Stimulated activated CD4-positive, alpha-beta T cell treated with anti-CD3 and anti-CD28 coated beads, TNF-alpha, amount 100 ng/mL, for 48 hours (primary cell): ENCODE measurements at places on chromosomes 5 and 9.

DNA sequence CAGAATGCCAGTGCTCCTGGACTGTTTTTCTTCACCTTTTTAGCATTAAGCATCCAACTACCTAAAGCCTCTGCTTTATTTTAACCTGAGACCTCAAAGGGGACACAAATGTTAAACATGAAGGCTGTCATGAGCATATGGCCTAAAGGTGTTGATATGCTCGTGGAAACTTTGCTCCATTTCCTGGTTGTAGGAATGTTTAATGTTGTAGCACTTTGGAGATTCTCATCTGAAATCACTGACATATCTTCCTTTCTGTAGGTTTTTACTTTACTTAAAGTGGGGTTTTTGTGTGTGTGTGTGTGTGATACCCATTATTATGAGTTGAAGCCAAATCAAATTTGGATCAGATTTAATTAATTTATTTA lies 37.0 kb downstream of the HABP4 start:
- no peak for DNase-seq

- DNase-seq: no peak
Measured at GRCh38 chr5:146005723-146006122, 69.3 kb downstream of the SH3RF2 start.

GRCh38 chr5:157269165-157269671 lies 3.3 kb downstream of the CYFIP2 start:
- no peak for DNase-seq

DNA sequence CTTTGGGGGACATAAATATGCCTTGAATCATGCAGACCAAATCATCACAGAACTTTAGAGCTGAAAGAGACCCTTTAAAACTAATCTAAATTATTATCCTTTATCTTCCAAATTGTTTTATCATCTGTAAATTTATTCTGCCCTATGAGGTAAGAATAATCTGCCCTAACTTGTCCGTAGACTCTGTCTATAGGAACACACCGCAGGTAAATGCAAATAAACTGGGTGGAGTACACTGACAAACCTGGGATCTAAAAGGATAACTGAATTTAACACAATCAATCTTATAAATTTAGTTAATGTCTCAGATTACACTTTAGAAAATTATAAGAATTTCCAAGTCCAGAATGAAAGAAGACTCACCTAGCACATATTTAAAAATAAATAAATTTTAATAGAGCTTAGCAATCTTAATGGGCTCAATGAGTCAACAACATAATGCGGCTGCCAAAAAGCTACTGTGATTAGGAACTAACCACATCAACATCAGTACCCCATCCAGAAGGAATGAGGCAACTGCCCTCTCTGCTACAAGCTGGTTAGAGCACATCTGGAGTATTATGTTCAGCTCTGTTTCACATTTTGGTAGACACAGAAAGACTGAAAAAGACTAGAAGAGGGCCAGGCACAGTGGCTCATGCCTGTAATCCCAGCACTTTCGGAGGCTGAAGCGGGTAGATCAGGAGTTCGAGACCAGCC lies 5.6 kb downstream of the MEGF9 start:
- no peak for DNase-seq

GRCh38 chr9:73129941-73130685 lies 21.6 kb upstream of the ANXA1 start:
- no peak for DNase-seq

GRCh38 chr5:142772446-142773293 lies 2.5 kb downstream of the ARHGAP26 start:
- DNase-seq: no peak

- no peak for DNase-seq
Measured at GRCh38 chr5:73938280-73938937, 312.4 kb downstream of the ARHGEF28 start.

DNA sequence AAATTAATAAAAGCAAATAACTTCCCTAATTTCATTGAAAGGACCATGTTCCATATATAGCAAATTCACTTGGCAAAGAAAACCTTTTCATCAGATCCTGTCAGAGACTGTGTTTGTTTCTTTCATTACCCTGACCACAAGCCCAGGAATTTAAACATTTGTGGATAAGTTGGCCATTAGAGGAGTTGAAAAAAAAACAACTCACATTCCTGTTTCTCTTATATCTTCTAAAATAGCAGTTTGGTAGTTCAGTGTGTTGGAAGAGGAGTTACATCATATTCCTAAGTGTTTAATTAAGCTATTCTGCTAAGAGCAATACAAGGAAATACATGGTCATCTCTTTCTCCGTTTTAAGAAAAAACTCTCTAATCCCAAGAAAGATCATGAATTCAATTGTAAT lies 505.6 kb downstream of the TLE1 start:
- DNase-seq: no peak

- DNase-seq: no peak
Measured at GRCh38 chr9:135242049-135242396, 154.6 kb downstream of the OLFM1 start.

- DNase-seq: no peak
Measured at GRCh38 chr5:32814141-32814540, 103.0 kb downstream of the NPR3 start.

DNA sequence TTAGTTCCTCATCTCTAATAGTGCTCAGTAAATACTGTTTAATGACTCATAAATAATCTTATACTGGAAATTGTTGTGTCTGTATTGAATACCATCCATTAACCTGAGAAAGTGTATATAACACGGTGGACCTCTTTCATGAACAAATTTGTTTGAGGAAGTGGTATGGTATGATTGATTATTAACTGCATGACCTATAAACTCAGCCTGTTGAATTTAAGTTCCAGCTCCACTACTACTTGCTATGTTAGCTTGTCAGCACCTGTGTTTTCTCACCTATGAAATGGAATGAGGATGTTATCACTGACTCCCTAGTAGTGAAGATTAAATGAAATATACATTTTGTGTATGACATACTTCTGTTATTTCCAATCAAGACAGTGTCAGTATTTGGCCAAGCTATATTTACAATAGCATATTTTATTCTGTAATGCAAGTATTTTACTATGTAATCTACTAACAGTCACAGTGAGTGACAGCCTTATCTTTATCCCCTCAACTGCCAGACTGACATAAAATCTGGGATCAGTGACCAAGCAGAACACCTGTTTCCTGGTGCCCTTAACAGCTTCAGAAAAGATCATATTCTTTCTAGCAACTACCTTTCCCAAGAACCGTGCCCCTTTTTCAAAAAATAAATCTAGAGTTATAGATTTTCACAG lies 77.3 kb upstream of the ITGA1 start:
- no peak for DNase-seq

- no peak for DNase-seq
Measured at GRCh38 chr9:91241909-91242308, 119.8 kb downstream of the AUH start.

DNA sequence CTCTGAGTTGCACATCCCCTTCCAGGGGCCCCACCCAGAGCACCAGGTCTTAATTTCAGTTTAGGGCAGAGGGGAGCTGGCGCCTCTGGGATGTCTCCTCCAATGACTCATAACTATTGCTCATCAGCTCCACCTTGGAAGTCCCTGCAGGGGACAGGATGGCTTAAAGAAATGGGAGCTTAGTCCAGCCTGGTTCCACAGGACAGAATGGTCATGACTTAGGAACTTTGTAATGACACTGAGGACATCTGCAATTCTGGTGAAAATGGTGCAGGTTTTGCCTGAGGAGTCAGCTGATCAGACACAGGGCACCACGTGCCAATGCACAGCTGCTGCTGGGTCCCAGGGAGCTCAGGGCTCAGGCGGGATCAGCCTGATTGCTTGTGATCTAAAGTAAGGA lies 16.4 kb upstream of the PPP1R26 start:
- DNase-seq: no peak

GRCh38 chr5:54302267-54302687 lies 8.1 kb downstream of the ARL15 start:
- DNase-seq: no peak

GRCh38 chr5:83973925-83974815 lies 253.5 kb upstream of the HAPLN1 start:
- no peak for DNase-seq

DNA sequence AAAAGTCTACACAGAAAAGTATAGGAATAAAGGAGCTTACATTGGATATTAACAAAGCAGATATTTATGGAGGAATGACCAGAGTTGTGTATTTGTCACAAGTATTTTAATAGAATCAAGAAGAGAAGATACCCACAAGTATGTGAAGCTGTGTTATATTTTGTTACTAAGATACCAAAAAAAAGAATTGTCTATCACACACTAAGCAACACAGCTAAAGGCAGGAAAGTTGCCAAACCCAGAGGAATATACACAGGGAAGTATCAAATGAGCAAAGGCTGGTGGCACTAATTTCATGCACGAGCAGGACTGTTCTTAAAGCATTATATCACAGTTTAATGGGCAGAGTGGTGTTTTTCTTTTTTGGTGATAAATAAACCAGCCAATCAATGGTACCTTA lies 30.9 kb upstream of the RAI14 start:
- no peak for DNase-seq

DNA sequence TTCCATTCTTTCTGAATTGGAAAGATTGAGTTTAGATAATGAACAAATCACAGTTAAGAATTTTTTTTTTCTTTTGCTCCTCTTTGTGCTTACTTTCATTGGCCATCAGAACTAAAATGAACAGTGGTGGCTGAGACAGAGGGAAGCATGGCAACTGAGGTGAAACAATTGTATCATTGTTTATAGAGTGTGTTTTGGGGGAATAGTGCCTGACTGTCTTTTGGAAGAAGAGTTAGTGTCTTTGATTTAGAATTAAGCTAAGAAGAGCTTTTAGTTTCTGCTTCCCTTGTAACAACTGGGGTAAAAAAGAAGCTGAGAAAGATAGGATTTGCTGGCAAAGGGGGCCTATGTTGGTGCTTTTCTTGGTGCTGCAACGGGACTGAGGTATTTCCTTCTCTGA lies 24.0 kb downstream of the HSD17B4 start:
- DNase-seq: no peak

- no peak for DNase-seq
Measured at GRCh38 chr9:27535701-27536118, 6.1 kb upstream of the MOB3B start.

DNA sequence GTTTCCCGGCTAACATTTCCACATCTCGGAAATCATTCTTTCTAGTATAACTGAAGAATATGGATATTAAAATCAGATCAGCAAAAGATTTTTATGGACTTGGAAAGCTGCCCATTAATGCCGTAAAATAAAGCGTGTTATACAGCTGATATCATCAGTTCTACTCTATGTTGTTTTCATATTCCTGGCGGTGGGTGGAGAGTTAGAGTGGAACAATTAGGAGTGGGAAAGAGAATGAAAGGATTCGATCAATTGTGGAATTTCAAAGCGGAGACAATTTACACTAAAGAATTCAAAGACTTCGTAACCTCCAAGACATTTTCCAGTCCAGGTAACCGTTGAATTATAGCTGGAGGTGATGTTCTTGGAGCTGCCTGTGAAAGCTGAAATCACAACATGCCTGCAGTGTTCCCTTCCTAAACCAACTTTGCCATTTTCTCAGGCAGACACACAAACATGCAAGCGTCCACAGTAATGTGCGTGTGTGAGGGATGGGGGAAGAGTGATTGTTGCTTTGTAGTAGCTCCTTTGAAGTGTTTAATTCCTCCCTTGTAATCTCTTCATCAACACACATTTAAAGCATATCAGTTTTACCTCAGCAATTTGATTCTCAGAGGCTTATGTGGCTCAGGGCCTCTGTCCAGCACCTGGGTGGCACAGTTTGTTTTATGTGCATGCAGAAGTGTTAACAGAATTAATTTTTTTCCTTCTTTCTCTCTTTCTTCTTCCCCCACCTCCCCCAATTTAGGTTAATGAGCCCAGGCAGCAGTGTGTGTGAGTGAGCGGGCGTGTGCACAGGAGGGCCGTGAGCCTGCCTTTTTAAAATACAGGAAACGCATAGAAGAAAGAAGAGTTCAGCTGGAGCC lies 544.1 kb downstream of the RAB3C start:
- no peak for DNase-seq

DNA sequence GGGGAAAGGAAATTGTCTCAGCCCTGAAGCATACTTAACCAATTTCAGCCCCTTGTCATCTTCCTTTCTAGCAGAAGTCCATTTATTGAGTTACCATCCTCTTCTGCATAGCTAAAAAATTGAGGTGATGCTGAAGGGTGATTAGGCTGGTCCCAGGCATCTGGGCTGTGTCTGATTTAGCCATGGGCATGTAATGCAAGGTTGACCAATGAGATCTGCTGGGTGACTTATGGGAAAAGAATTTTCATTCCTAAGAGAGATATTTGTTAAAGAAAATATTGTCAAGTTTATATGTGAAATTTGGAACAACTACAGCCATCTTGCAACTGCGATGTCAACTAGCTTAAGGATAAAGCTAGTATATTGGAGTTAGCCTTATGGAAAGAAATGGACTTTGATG lies 5.1 kb downstream of the ITGA2 start:
- DNase-seq: no peak

GRCh38 chr5:172093559-172093958 lies 87.1 kb upstream of the FBXW11 start:
- no peak for DNase-seq

DNA sequence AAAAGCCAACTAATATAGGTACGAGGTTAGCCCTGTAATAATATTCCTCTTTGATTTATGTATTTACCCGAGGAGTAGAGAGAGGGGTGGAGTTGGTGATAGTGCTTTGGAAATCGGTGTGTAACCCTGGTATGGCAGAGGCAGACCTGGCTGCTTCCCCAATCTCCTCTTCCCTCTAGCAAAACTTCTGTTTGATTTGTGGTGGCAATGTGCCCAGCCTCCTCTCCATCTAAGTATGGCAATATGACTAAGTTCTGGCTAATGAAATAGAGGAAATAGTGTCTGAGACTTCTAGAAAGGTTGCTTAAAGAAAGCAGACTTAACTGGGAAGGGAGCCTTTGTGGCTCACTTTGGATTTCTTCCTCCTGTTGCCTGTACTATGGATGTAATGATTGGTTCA lies 491.1 kb downstream of the ENC1 start:
- DNase-seq: no peak

GRCh38 chr5:1850324-1851154 lies 32.2 kb downstream of the IRX4 start:
- DNase-seq: no peak

- DNase-seq: no peak
Measured at GRCh38 chr9:131103024-131103423, 6.7 kb downstream of the AIF1L start.

DNA sequence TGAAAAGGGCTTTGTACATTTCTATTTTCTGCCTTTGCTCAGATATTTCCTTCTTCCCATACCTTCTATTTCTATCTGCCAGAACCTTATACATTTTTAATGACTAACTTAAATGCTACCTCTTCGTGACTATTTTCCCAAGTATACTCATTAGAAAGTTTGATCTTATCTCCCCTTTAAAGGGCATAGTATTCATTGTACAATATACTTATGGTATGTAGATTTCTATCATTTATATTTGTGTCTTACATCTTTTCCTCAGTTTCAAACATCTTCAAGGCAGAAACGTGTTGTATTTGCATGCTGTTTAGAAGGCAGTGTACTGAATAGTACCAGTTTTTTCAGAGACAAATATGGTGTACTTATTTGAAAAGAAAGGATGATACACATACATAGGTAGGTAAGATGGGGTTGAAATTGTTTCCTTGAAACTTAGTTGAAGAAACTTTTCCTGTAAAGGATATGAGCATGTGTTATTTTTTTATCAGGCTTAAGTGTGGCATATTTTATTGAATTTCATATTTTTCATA lies 518.1 kb upstream of the NUDT12 start:
- DNase-seq: no peak

- DNase-seq: no peak
Measured at GRCh38 chr9:8206720-8207119, 407.1 kb upstream of the DMAC1 start.
